ENCODE measurements at places on chromosomes 12 and 14.

DNA sequence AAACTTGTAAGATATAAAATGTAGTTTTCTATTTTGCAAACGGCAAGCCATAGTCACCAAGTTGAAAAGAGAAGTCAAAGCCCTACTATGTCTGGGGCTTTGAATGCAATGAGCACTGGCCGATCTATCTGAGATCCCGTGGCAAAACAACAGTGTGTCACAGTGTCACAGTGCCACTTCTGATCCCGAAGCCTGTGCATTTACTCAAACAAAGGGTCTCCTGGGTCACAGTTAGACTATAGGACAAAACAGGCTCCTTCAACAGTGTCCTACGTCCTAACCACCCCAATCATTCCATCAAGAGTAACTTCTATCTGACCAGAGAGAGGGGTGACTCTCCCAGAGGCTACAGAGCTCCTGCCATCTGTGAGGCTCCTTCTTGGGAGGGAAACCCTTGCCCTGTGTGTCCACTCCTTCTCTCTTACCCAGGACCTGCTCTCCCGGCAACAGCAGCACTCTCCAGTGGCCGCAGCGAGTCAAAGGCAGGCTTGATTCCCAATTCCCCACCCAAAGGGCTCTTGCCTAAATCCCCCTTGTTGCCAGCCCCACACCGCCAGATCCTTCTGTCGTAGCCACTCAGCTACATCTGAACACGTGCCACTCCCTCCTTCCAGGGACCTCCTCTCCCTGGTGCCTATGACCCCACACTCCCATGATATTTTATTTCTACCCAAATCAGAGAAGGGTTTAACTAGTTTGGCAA lies 14.0 kb upstream of the SELPLG start:
- DNase-seq = no peak

GRCh38 chr12:67807814-67808213 lies 159.3 kb downstream of the DYRK2 start:
- DNase-seq = no peak

DNA sequence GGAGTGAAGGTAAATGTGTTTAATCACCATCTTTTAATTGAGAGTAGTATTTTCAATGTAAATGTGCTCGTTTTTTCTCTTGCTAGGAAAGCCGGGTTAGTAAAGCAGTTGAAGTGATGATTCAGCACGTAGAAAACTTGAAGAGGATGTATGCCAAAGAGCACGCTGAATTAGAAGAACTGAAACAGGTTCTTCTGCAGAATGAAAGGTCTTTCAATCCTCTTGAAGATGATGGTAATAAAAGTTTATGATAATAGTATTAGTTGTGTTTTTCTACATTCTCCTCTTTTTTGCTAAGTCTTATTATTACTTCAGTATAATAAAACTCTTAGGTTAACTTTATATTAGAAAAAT lies 93.9 kb downstream of the DNAI7 start:
- DNase-seq = no peak

- no peak for DNase-seq
Measured at GRCh38 chr12:2255311-2255710, 202.5 kb downstream of the CACNA1C start.

DNA sequence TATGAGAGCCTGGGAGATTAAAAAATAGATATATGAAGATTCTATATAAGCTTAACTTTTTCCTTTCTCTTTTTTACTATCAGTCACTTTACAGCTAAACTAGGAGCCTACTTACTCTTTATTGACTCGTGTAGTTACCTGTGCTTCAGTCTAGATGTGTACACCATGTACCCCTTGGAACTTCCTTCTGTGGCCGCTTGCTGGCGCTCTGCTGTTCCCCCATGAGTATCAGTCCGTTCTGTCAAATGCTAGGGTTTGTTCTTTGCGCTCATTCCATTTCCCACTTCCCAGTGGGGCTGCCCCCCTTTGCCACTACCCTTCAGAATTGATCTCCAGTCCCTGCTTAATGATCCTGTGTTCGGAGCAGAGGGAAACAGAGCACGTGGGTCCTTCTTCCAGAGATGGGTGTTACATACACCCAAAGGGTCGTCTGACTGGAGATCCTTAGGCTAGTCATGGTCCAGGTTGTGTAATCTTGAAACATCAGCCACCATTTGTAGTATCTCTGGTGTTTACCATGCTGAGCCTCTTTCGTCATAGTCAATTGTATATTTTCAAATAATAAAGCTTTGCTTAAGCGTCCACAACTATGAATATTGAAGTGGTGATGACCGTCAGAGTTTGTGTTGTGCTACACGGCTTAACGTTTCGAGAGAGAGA lies 160.0 kb downstream of the FBXL14 start:
- no peak for DNase-seq

GRCh38 chr14:96729889-96730288 lies 67.3 kb upstream of the VRK1 start:
- no peak for DNase-seq

DNA sequence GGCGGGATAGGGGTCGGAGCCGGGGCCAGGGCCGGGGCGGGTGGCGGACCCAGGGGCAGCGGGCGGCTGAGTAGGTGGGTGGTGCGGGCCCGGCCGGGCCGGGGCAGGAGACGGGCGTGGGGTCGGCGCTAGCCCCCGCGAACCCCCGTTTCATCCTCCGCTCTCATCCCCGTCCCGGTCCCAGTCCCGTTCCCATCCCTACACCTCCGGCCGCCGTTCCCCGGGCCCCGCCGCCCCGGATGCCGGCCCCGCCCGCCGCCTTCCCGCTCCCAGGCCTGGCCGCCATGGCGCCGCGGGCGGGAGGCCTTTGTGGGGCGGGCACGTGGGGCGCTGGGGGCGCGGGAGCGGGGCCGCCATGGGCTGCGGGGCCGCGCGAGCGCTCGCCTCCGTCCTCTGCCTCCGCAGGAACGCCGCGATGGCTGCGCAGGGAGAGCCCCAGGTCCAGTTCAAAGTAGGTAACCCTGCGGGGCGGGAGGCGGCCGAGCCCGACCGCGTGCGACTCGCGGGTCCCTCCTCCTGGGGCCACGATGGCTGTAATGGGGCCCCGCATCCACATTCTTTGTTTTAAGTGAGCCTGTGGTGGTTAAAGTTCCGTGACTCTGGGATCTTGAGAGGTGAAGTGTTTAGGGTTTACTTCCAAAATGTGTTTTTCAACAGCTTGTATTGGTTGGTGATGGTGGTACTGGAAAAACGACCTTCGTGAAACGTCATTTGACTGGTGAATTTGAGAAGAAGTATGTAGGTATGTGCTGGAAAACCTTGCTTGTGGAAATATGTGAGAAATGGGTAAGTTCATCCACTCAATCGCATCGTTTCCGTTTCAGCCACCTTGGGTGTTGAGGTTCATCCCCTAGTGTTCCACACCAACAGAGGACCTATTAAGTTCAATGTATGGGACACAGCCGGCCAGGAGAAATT lies 572 bp downstream of the RAN start:
- peak; percentile 71 for DNase-seq

DNA sequence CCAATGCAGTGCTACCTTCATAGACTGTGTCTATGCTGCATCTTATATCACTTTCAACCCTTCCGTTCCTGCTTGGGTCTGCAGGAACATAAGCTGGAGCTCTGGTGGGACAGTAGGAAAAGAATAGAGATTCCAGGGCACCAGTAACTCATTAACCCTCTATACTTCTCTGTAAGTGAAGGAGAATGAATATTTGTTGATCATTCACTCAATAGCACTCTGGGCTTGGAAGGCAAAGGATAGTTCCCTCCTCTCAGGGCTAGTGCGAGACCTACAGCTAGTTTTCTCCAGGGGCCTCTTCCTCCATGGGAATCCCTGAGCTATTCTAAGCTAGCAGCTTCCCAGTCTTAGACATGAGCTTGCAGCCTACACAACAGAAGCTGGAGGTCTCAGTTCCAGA lies 84.7 kb downstream of the BMP4 start:
- no peak for DNase-seq

DNA sequence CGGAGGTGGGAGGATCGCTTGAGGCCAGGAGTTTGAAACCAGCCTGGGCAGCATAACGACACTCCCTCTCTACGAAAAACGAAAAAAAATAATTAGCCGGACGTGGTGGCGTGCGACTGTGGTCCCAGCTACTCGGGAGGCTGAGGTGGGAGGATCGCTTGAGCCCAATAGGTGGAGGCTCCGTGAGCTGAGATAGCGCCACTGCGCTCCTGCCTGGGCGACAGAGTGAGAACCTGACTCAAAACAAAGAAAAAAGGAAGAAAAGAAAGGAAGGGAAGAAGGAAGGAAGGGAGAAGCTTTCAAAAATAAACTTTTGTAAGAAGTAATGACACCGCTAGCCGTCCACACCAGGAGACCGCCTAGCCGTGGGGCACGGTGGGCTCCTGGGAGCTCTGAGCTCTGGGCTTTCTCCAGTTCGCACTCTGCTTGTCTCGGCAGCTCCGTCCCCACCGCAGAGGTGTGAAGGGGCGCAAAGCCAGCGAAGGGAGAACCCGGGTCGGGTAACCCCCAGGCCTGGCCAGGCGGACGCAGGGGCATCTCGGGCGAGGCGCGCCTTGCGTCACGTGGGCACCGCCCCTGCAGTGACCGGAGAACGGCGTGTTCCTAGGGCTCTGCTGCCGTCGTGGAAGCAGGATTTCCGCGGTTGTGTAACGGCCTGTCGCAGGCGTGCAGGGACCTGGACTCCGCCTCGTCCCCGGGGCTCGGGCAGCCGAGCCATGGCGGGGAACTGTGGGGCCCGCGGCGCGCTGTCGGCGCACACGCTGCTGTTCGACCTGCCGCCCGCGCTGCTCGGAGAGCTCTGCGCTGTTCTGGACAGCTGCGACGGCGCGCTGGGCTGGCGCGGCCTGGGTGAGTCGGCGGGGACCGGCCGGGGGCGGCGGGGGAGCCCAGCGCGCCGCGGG lies at the start of gene IRAK3:
IRAK3 (plus strand) TSS at position 631 of the 902 bp plus-strand sequence; CDS start at position 717, 86 bp downstream.
- DNase-seq = peak; percentile 48

DNA sequence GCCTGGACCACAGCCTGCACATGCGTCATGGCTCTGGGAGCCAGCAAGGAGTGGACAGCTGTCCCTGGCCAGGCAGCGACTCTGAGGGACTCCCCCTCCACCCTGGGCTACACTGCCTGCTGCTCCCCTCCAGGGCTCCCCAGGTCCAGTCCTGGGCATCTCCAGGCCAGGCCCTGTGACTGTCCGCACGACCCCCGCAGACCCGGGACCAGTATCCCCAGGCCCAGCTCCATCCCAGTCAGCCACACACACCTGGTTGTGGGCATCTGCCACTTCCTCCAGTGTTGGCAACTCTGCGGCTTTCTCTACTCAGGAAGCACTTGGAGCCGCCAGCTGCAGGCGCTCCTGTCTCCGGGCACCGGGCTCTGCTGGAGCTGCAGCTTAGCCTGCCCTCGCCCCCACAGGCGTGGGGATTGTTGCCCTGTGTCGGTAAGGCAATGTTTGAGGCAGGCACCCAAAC lies 2.4 kb downstream of the ULK1 start:
- DNase-seq = no peak

GRCh38 chr12:31246470-31246850 lies 79.5 kb downstream of the SINHCAF start:
- no peak for DNase-seq

DNA sequence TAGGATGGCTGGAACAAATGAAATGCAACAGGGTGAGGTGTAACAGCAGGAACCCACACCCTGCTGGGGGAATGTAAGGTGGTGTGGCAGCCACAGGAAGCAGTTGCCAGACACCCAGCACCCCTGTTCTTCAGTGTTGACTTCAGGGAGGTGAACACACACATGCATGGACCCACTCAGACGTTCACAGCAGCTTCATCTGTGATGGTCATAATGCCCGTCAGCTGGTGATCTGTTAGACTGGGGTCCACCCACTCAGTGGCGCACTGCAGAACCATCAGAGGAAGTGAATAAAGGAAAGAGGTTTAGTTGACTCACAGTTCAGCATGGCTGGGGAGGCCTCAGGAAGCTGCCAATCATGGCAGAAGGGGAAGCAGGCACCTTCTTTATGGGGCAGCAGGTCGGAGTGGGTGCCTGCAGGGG lies 22.7 kb upstream of the TEX22 start:
- DNase-seq = no peak

DNA sequence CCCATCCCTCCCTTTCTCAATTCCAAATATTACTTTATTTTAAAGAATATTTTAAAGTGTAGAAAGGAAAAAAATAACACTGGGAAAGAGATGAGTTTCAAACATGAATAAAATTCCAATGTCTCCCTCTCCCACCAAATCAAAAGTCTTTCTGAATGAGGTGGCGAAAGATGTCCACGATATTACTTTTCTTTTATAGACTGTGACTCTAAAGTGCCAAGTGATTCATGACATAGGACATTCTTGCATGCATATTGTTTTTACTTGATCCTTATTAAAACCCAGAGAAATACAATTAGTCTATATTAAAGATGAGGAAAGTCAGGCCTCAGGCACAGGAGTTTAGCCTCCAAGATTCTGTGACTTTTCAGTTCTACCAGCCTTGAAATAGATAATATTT lies 16.0 kb upstream of the LUM start:
- no peak for DNase-seq
